CD4-positive, alpha-beta T cell treated with Interleukin-15 for 1 hour (primary cell): ENCODE measurements at places on chromosomes 4 and X.

DNA sequence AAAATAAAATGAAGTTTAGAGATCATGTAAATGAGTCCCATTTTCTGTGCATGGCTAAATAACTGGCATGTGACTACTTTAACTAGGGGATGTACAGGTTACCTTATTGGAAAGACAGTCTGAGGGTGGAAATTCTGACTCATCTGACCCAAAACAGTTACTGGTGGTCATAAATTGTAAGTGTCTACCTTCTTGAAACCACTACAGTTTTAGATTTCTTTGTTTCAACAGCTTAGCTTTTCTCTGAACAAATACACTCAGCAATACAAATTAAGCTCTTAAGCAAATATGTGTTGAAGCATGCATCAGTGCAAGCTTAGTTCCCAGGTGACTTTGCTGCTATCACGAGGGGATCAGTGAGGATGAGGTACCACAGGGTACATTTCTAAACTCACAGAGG, 60.7 kb upstream of the PGM2 start:
- no peak for DNase-seq

DNA sequence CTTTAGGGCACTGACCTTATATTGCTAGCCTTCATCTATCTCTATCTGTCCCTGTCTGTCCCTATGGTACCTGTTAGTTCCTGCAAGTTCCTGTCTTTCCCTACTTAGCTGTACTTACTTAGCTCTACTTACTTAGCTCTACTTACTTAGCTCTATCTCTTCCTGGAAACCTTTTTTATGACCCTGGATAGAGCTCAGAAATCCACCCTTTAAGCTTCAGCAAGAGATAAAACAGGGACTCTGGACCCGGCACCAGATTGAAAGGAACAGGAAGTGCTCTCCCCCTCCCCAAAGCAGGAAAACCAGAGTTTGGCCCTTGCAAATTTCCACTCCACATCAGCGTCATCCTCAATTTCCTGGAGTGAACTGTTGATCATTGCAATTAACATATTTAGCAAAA, 12.3 kb upstream of the IL9R start:
- no peak for DNase-seq

DNA sequence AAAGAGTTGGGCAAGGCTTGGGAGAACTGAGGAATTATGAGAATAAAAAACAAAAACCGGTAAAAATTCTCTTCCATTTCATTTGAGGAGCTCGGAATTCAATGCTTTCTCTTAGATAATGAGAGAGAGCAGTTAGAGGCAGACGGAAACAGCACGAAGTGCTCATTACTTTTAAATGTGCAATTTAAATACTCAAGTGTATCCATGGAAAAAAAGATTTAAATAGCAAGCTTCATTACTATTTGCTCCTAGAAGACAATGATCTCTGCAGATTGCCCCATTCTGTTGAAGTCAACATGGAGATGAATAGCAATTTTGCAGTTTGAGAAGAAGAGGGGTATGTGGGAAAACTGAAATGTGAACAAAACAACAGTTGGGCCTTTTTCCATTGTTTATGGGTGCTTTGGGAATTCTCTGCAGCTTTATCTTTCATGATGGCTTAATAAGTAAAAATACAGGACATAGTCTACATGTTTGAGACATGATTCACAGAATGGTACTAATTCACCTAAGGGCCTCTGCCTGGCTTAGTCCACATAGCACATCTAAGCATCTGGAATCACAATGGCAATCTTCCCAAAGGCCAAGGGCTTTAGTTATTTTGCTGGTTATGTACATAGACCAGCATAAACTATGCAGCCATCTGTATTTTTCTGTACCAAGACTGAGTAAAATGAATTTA, 512.7 kb upstream of the FAT1 start:
- no peak for DNase-seq

- peak; percentile 23 for DNase-seq
Measured at GRCh38 chr4:211033-211511, 86.8 kb downstream of the ZNF718 start.

DNA sequence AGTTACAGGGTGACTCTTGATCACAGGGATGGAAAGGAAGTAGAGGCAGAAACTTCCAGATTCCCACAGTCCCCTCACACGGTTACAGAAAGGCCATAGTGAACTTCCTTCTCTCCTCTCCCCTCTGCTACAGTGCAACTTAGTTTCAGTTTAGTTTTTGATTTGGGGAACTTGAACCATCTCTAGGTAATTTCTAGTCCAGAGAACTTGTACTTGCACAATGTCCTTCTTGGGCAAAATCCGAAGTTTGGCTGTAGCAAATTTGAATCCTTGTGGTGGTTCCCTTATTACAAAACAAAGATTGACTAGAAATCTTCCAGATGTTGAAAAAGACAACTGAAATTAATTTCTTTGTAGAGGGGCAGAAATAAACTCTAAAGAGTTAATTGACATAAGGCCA, 1.2 kb upstream of the BLTP1 start:
- DNase-seq, result no peak

DNA sequence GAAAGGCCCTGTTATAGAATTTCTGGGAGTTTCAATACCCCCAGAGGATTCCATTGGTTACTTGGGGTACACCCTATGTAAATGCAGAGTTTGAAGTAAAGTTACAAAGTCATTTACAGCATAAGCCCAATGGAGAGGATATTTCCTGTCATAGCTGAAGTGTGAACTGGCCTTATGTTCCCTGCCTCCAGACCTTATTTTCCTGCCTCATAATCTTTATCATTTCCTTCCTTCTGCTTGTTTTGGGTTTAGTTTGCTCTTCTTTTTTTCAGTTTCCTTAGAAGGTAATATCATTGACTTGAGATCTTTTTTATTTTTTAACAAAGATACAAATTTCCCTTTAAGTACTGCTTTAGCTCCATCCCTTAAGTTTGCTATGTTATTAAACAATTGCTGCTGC, 85.4 kb downstream of the PPEF1 start:
- no peak for DNase-seq

DNA sequence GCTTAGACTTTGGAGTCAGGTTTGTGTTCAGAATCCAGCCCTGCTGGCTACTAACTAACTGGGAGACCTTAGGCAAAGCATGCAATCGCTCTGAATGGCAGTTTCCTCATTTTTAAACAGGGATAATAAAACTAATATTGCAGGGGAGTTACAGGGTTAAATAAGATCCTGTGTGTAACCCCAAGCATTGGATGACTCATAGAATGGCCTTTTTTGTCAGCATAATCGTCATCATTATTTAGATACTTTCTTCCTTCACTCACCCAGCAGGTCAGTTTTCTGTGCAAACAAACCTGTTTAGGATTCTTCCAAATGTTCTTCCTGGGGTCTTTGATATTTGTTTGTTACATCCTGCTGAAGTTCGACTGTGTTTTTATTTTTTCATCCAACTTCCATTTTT, 208.2 kb downstream of the EVC2 start:
- DNase-seq, result no peak

- DNase-seq, result no peak
Measured at GRCh38 chr4:72900952-72901351, 168.6 kb downstream of the COX18 start.

DNA sequence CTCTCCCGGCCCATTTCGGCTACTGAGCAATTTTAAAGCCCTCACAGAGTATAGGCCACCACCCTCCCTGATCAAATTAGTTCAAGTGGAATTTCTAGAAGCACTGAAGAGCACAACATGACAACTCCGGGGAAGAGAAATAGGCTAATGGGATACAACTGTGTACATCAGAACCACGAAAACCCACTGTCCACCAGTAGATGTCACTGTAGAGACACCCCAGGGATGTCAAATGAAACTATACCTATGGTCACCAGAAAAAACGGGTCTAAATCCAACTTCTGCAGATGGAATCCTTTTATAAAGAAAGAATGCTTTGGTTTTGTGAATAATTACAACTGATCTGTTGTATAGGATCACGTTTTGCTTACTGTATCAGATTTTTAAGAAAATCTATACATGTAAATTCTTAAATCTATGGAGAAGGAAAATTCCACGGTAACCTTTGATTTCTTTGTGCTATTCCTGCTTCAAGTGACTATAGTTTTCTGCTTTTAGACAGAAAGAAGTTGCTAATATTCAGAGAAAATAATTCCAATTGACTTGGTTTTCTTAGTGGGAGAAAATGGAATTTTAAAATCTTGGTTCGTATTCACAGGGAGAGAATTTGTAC, 29.5 kb upstream of the MAP3K15 start:
- DNase-seq, result no peak

GRCh38 chr4:32485956-32486355, 1765.8 kb downstream of the PCDH7 start:
- DNase-seq, result no peak

- no peak for DNase-seq
Measured at GRCh38 chrX:45766981-45767501, 566.4 kb upstream of the DIPK2B start.

- DNase-seq, result no peak
Measured at GRCh38 chr4:169934794-169935429, 91.3 kb downstream of the MFAP3L start.

- no peak for DNase-seq
Measured at GRCh38 chr4:149280806-149281205, 534.8 kb downstream of the IQCM start.

DNA sequence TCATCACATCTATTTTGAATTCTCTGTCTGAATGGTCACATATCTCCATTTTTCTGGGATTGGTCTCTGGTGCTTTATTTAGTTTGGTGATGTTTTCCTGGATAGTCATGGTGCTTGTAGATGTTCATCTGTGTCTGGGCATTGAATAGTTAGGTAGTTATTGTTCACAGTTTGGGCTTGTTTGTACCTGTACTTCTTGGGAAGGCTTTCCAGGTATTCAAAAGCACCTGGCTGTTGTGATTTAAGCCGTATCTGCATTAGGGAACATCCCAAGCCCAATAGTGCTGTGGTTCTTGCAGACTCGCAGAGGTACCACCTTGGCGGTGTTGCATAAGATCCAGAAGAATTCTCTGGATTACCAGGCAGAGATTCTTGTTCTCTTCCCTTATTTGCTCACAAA, 44.6 kb downstream of the COL4A5 start:
- no peak for DNase-seq

DNA sequence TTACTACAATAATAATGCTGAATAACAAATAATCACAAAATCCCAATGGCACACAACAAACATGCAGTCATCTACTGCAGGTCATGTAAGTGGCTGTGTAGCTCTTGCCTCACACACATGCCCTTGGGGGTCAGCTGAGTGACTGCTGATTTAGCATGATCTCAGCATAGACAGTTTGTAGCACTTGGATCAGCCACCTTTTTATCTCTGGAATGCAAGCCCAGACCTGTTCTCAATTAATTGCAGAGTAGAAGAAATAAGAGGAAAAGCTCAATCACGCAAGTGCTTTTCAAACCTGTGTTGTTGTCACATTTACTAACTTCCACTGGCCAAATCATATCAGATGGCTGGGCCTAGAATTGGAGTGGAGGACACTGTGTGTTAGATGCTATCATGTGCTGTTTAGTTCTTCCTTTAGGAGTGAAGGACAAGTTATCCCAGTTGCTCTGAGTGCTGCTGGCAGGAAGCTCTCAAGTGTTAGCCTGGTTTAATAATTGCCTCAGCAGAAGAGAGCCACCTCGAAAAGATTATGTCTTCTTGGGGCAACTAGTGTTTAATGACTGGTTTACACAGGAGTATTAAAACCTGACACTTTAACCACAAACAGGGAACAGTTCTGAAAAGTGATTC, 128.3 kb upstream of the EPHA5 start:
- DNase-seq, result no peak
